Neural crest cell (in vitro differentiated cells): ENCODE measurements at places on chromosomes 12 and 14. TPM values are rescaled to one million over a fixed set of nuclear protein-coding genes. Genes with fewer than 3 reads are reported as not detected.

PIK3C2G gene
- total RNA-seq: not detected in 2 replicates

ATL1 gene
- 15.9 and 17.4 TPM in 2 replicates for total RNA-seq

NYNRIN gene
- 10.3 and 10.4 TPM in 2 replicates for total RNA-seq

EGLN3 gene
- total RNA-seq: 0.89 and 0.96 TPM in 2 replicates

GRCh38 chr12:53623548-53624385 is 2.4 kb downstream of the ATF7 start:
- no peaks in the 10 kb centered on the region for H3K36me3 ChIP-seq
- H3K4me1 ChIP-seq: peaks cover 37% of the 10 kb centered on the region
- H3K27ac ChIP-seq: peak overlapping the region; percentile 22
- H3K4me3 ChIP-seq: peak overlapping the region; percentile 97

DNA sequence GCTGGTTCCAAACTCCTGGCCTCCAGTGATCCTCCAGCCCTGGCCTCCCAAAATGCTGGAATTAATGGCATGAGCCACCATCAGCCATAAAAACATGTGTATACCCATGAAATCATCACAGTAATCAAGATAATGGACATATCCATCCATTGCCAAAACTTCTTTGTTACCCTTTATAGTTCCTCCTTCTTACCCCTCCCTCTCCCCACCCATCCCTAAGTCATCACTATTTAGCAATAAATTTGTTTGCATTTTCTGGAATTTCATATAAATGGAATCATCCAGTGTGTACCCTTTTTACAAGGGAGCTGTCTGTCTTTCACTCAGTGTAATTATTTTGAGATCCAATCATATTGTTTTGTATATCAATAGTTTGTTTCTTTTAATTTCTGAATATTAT is 42.4 kb downstream of the RPH3A start:
- H3K27ac ChIP-seq: no peak overlapping the region
- DNase-seq: no peak
- H3K4me1 ChIP-seq: no peaks in the 10 kb centered on the region
- peaks cover 11% of the 10 kb centered on the region for H3K27me3 ChIP-seq

DNA sequence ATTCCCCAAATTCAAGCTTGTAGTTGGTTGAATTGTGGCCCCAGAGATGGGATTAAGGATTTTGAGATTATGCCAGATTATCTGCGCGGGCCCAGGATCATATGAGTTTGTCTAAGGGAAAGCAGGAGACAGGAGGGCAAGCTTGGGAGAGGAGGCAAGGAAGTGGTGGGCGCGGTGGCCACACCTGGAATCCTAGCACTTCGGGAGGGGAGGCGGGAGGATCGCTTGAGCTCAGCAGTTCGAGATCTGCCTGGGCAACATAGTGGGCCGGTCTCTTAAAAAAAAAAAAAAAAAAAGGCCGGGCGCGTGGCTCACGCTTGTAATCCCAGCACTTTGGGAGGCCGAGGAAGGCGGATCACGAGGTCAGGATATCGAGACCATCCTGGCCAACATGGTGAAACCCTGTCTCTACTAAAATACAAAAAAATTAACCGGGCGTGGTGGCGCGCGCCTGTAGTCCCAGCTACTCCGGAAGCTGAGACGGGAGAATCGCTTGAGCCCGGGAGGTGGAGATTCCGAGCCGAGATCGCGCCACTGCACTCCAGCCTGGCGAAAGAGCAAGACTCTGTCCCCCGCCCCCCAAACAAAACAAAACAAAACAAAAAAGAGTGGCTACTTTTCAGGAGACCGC is 881 bp upstream of the PUS1 start:
- H3K27me3 ChIP-seq: no peaks in the 10 kb centered on the region
- DNase-seq: no peak
- H3K36me3 ChIP-seq: peaks cover 13% of the 10 kb centered on the region
- no peak overlapping the region for H3K27ac ChIP-seq

DNA sequence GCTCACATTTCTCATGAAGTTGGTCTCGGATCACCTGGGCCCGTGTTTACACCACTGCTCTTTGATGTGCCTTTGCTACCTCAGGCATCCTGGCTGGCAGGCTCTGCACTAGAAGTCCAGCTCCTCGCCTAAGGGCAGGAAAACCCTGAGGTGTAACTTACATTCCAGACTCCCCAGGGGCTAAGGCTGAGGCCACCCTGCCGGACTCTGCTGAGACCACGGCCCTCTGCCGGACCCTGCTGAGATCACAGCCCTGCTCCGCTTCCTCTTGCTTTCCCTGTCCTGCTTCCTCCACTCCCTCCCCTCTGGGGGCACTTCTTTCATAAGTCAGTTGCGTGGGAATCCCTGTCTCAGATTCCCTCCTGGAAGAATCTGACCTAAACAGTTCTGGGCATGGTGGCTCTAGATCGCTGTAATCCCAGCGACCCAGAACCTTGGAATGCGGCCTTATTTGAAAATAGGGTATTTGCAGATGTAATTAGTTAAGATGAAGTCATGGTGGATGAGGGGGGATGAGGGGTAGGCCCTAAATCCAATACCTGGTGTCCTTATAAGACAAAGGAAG is 17.2 kb downstream of the RILPL1 start:
- no peaks in the 10 kb centered on the region for H3K4me1 ChIP-seq
- no peak overlapping the region for H3K4me3 ChIP-seq
- H3K27ac ChIP-seq: no peak overlapping the region
- peaks cover 23% of the 10 kb centered on the region for H3K36me3 ChIP-seq
- no peaks in the 10 kb centered on the region for H3K27me3 ChIP-seq
- no peak for DNase-seq

DNA sequence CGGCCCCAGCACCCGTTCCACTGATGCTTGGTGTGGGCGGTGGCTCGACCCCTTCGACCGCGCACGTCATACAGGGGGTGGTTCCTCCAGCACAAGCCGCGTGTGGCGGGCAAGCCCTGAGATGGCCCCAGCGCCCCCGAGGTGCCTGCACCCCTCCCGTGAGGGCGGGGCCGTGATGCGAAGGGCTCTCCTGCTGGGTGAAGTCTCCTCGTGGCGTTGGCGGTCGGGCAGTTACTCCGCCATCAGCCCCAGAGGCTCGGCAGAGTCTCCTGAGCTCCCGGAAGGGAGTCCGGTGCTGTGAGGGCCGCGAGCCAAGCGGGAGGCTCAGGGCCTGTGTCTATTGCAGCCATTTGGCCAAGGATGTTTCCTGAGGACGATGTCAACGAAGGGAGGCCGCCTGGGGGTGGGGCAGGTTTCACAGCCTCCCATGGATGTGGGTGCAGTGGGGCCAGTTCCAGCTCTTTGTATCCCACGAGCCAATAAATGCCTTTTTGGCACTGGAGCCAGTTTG is 78.1 kb upstream of the GALNT9 start:
- H3K4me3 ChIP-seq: no peak overlapping the region
- H3K27ac ChIP-seq: no peak overlapping the region
- DNase-seq: no peak
- peaks cover 19% of the 10 kb centered on the region for H3K27me3 ChIP-seq

DNA sequence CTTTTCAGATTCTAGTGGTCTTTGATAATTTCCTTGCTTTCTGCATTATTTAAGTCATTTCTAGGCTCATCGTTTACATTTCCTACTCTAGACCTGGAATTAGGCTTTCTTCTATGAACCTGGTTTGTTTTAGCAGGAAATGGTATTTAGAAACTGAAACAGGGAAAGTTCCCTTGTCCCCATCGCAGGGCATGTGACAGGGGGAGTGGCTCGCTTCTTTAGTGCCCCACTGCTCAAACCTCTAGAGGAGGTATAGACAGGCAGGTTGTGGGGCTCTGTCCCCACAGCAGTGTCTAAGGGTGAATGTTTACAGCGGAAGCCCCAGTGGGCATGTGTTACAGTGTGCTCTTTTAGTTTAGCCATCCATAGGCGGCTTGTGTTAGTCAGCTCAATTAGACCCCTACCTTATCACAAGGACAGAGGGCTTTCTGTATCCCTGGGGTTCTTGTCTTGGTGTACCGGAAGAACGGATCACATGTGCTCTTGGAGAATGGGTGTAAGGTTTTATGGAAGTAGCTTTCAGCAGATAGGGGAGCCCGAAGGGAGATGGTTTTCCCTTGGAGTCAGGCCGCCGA is 25.0 kb downstream of the IFT81 start:
- H3K4me3 ChIP-seq: no peak overlapping the region
- no peaks in the 10 kb centered on the region for H3K4me1 ChIP-seq
- no peak overlapping the region for H3K27ac ChIP-seq
- peaks cover 32% of the 10 kb centered on the region for H3K36me3 ChIP-seq
- H3K27me3 ChIP-seq: no peaks in the 10 kb centered on the region
- DNase-seq: no peak

- peaks cover 8% of the 10 kb centered on the region for H3K36me3 ChIP-seq
- DNase-seq: no peak
- no peak overlapping the region for H3K4me3 ChIP-seq
- no peaks in the 10 kb centered on the region for H3K27me3 ChIP-seq
Measured at GRCh38 chr12:107749083-107749482, 11.9 kb downstream of the PRDM4 start.

DNA sequence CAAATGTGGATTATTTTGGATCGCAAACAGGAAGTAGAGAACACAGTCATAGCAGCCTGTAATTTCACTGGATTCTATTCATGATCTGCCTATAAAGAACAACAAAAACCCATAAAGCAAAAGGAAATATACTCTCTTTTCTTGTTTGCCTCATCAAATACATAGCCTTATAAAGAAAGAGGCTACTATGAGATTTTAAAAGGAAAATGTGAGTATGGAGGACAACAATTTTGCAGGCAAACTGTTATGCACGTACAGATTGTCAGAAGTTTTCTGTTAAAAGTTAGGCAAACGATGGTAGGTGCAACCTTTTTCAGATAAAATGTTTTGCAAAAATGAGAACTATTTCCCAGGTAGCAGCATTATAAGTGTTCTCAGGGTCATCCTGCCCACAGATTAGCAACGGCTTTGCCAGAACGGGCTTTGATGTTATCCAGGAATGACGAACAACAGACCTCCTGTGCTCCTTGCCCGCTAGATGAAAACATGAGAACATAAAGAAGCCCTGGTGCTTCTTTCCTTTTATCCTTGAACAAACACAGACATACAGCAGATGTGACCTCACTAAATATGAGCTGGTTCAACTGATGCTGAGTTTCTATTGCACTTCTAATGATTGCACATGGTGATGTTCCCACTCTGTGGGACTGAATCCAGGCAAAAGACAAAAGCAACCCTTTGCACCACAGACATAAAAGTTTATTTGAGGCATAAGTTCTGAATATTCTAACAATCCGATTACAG is 88.1 kb downstream of the ITPR2 start:
- no peak overlapping the region for H3K4me3 ChIP-seq
- no peaks in the 10 kb centered on the region for H3K27me3 ChIP-seq
- DNase-seq: no peak
- H3K27ac ChIP-seq: no peak overlapping the region
- H3K4me1 ChIP-seq: peaks cover 34% of the 10 kb centered on the region
- peaks cover 3% of the 10 kb centered on the region for H3K36me3 ChIP-seq

- peak; percentile 66 for DNase-seq
- H3K27me3 ChIP-seq: no peaks in the 10 kb centered on the region
- no peaks in the 10 kb centered on the region for H3K36me3 ChIP-seq
Measured at GRCh38 chr14:47278233-47278842, 397.1 kb downstream of the MDGA2 start.

DNA sequence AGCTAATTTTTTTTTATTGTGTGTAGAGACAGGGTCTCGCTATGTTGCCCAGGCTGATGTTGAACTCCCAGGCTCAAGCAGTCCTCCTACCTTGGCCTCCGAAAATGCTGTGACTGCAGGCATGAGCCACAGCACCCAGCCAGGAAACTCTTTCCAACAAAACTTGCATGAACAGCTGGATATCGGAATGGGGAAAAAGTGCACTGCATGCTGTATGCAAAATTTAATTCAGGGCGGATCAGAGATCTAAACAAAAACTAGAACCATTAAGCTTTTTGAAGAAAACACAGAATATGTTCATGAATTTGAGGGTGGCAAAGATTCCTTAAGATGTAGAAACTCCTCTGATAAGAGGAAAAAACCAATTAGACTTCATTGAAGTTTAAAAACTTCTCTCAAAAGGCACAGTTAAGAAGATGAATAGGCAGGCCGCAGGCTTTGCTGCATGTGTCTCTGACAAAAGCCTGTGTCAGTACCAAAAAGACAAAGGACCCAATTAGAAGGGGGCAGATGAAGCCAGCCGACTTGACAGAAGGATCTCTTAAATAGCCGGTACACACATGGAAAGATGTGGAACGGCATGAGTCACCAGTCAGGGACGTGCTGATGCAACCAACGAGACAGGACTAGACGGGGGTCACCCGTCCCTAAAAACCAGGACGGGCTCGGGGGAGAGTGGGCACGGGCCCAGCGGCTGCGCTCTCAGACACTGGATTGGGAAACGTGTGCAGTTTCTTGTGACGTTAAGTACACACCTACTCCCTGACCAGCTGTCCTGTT is 34.8 kb upstream of the MMP17 start:
- peaks cover 15% of the 10 kb centered on the region for H3K4me1 ChIP-seq
- H3K27ac ChIP-seq: peak overlapping the region; percentile 78
- no peak for DNase-seq
- no peak overlapping the region for H3K4me3 ChIP-seq
- peaks cover 35% of the 10 kb centered on the region for H3K36me3 ChIP-seq

DNA sequence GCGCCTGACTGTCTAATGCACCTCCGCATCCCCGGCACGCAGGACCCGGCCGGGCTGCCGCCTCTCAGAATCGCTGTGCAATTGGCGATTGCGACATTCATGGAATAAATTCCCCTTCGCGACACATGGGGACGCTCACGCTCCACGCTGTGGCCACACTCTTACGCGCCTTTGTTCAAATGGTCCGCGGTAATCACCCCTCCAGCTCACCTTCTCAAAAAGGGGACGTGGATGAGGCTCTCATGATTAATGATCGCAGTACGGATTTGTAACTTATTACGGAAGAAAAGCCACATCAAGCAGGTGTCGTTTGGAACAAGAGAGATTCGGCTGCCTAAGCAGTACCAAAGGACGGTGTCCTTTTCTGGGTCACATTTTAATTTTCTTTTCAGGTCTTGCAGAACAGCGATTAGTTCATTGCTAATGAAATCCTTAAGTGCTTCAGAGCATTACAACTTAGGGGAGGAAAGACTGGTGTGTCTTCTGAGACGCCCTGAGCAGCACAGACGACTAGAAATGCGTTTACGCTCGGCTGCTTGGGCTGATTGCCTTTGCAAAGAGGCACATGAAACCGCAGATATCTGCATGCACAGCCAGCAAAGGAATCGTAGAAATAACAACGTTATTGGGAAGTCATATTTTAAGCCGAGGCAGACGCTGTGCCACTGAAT is 37.3 kb upstream of the ADGRD1 start:
- H3K36me3 ChIP-seq: no peaks in the 10 kb centered on the region
- H3K4me3 ChIP-seq: peak overlapping the region; percentile 48
- peak overlapping the region; percentile 90 for H3K27ac ChIP-seq
- DNase-seq: peak; percentile 59

DNA sequence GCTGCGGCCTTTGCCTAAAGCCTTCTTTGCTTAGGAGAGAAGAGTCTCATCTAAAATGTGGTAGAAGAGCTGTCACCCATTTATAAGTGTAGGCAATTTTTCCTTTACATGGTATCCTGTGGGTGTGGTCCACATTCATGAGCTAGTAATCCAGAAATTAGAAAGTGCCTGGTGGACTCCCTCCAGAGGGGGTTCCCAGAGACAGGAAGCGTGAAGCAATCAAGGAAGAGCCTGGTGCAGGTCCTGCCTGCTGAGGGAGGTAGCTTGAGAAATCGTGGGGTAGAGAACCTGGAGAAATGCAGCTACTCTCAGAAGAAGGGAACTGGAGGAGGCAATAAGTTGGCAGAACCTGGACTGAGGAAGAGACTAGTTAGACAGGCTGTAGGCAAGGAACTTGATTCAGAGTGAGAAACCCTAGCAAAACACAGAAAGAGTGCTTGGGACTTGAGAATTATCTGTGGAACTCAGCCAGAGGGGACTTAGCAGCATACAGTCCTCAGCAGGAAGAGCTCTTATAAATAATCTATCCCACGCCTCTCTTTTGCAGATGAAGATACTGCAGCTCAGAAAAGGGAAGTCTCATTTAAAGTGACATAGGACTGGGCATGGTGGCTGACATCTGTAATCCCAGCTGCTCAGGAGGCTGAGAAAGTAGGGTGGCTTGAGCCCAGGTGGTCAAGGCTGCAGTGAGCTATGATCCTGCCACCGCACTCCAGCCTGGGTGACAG is 182.4 kb upstream of the CCND2 start:
- no peaks in the 10 kb centered on the region for H3K4me1 ChIP-seq
- H3K36me3 ChIP-seq: no peaks in the 10 kb centered on the region
- no peak overlapping the region for H3K27ac ChIP-seq
